ENCODE measurements at places on chromosomes 3 and 15. TPM values are rescaled to one million over a fixed set of nuclear protein-coding genes. Genes with fewer than 3 reads are reported as not detected.

- DNase-seq = no peak
These were observed 153.1 kb upstream of the BFSP2 start for GRCh38 chr3:133246773-133247172.

GRCh38 chr3:167151636-167152035 lies 228.5 kb downstream of the ZBBX start:
- no peak for DNase-seq

FAM81A gene
- total RNA-seq = 1.9 TPM

GOLGA8G gene
- total RNA-seq = not detected

ZSCAN2 gene
- 6.8 TPM for total RNA-seq
